ENCODE measurements at places on chromosomes 6 and 20. TPM values are rescaled to one million over a fixed set of nuclear protein-coding genes. Genes with fewer than 3 reads are reported as not detected.

- no peak for DNase-seq
Measured at GRCh38 chr6:123016431-123017103, 20.5 kb downstream of the CLVS2 start.

DNA sequence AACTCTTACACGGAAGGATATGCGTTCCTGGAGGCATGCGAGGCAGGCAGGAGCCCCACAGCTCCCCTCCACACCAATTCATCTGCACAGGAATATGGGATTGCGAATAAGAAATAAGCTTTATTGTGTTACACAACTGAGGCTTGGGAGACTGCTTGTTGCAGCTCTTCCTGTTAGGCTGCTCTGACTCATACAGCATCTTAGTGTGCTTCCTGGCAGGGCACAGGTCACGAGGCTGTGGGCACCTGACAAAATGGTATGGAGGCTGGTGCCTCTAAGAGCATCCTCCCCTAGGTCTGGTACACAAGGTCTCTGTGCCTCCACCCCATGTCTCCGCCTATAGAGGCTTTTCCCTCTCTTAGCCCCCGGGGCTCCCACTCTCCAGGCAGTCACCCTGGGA is 6.8 kb downstream of the SLC22A3 start:
- DNase-seq = peak; percentile 31

GRCh38 chr6:102215425-102215824 is 821.9 kb downstream of the GRIK2 start:
- no peak for DNase-seq

- DNase-seq = no peak
Measured at GRCh38 chr6:167127785-167128531, 5.1 kb downstream of the CCR6 start.

DNA sequence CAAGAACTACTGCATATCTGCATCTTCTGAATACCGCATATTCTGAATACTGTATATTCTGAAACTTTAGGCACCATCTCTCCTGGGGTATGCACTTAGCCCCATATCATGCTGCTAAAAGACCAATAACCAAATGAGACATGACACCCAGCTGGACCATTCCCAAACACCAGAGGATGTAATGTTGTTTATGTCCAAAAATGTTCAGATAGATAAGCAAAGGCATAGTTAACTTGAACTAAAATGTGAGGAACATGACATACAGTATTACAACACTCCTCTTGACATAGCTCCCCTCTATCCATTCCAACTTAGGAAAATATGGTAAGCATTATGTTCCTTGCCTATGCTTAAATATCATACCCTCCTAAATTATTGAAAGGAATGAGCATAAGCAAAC is 127.3 kb downstream of the TENT5A start:
- DNase-seq = no peak

GRCh38 chr20:16952965-16953364 is 204.8 kb downstream of the OTOR start:
- no peak for DNase-seq

DNA sequence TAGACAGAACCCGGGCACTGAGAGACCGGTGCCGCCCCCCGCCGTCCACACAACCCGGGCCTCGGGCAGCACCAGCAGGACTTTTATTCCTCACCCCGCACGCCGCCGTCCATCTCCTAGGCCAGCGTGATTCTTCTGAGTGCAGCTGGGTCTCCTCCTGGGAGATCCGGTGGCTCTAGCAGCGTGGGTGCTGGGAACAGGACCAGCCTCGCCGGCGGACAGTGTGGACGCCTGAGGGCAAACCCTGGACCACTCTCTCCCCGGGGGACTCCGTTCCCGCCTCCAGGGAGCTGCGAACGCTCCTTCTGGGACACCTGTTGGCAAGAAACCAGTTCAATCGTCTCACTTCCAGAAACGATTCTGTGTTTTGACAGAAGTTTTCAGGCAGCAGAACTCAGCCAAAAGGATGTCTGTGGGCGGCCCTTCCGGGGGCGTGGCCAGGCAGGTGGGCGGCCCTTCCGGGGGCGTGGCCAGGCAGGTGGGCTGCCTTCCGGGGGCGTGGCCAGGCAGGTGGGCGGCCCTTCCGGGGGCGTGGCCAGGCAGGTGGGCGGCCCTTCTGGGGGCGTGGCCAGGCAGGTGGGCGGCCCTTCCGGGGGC is 130.7 kb downstream of the DLL1 start:
- DNase-seq = no peak

The SEC63 gene
- 10.1 TPM for polyA plus RNA-seq

The ADGRF4 gene
- polyA plus RNA-seq = 6.0 TPM

All from small intestine (tissue), 16 donors.